Mesothelial cell of epicardium (in vitro differentiated cells): ENCODE measurements at places on chromosomes 6 and 20.

GRCh38 chr20:47244451-47244850 lies 112.0 kb downstream of the ZMYND8 start:
- DNase-seq: no peak

GRCh38 chr6:3289664-3290055 lies 30.9 kb downstream of the PSMG4 start:
- DNase-seq: no peak

GRCh38 chr20:56989516-56989915 lies 276.9 kb downstream of the BMP7 start:
- DNase-seq: no peak

GRCh38 chr6:144027932-144028587 lies 20.0 kb upstream of the PLAGL1 start:
- DNase-seq: no peak

DNA sequence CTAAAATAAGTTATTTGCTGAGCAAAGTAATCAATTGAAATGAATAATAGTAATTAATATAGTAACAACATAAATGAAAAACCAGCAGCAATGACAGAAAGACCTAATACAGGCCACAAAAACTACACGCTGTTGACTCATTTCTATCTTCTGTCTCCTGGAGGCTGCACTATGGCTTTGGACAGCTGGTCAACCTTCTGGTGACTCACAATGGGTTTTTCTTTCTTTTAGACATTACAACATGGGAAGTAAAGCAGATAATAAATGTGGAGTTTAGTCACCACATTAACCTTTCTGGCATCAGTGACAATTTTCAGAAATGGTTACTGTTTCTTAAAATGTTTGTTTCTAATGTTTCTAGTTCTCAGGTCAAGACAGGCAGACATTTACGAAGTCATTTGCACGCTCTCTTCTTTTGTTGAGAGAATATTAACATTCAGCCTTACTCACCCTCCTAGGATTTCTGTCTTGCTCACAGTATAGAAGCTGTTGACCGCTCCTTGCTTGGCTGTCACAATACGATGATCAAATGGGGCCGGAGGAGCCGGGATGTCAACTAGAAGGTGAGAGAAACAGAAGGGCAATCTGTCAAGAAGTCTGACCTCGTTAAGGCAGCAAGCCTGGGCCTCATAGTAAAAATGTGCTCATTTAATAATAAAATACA lies 62.2 kb downstream of the MYLK4 start:
- no peak for DNase-seq

GRCh38 chr20:60482221-60483008 lies 524.2 kb downstream of the CDH26 start:
- no peak for DNase-seq

- DNase-seq: no peak
Observed at GRCh38 chr6:142482249-142482648, 180.4 kb downstream of the ADGRG6 start.

GRCh38 chr20:17467120-17467655 lies 64.0 kb downstream of the BFSP1 start:
- no peak for DNase-seq

GRCh38 chr20:20089018-20089417 lies 36.7 kb downstream of the CFAP61 start:
- no peak for DNase-seq

DNA sequence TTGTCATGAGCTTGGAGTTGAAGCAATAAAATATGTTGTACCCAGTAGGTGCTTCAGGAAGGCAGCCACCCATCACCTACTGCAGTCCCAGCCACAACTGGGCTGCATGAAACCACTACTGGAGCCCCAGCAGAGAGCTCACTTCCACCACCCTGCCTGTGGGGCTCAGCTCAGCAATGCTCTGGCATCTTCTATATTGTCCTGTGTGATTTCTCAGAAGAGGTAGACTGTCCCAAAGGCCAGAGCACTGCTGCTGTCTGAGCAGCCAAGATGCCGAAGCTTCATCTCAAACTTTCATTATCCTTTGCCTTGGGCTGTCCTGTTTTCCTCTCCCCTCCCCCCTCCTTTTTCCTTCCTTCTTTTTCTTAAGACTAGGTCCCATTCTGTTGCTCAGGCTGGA lies 126.9 kb downstream of the DHX35 start:
- DNase-seq: no peak

DNA sequence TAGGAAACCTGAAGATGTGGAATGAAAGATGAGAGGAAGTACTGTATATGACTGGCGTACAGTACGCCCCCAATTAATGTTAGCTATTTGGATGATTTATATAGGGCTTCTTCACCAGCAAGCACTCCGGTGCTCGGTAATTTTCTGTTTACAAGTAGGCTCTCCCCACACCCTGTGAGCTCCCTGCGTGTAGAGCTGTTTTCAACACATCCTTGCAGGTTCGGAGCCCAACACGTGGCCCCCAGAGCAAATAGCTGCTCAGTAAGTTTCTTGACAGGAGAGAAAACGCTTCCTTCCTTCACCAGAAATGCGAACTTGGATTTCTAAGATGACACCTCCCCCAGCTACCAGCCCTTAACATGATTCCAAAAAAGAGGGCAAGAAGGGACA lies 1.2 kb upstream of the RAB22A start:
- DNase-seq: no peak

DNA sequence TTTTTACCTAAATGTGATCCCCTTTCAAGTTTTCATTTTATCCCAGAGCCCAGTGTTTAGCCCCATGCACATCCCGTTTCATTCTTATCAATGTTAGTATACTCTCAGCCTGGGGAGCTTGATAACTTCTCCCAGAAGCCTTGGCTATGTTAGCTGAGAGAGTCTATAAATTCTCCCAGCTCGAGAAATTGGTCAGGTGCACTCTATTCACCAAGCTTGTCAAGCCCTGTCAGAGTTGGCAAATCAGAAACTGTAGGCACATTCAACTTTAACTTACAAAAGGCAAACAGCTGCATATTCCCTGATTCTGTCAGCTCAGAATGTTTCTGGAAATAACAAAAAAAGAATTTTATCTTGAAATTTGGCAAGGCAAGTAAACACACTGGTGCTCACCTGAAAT lies 62.2 kb upstream of the IMPG1 start:
- DNase-seq: no peak

DNA sequence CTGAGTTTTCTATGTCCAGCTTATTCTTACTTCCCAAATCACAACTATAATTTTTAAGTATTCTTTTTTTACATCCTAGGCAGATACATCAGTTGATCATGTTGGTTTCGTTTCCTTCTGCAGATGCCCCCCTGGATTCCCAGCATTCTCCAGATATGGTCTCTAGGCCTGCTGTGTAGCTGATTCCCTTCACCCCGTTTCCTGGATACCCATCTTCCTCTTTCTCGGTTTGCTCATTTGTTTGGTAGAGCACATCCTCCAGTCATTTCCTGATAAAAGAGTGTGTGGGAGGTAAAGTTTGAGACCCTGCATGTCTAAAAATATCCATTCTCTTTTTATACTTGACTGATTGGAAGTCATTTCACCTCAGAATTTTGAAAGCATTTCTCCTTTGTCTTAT lies 66.4 kb downstream of the ANKS1A start:
- no peak for DNase-seq

DNA sequence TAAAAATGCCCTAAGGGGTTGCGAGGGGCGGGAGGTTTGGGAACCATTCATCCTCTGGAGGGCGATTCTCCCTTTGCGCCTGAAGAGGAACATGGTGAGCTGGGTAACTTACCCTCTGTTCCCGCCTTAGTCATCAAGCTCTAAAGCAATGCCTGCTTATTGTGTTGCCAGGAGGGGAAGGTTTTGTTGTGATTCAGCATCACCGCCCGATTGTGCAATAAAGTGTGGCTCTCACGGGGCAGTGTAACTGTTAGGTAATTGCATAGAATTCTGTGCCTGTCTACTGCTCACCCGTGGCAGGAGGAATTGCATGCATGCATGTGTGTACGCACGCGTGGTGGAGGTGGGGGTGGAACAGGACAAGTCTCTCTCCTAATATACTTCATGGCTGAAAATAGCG lies 95.5 kb upstream of the AGPAT4 start:
- DNase-seq: no peak

DNA sequence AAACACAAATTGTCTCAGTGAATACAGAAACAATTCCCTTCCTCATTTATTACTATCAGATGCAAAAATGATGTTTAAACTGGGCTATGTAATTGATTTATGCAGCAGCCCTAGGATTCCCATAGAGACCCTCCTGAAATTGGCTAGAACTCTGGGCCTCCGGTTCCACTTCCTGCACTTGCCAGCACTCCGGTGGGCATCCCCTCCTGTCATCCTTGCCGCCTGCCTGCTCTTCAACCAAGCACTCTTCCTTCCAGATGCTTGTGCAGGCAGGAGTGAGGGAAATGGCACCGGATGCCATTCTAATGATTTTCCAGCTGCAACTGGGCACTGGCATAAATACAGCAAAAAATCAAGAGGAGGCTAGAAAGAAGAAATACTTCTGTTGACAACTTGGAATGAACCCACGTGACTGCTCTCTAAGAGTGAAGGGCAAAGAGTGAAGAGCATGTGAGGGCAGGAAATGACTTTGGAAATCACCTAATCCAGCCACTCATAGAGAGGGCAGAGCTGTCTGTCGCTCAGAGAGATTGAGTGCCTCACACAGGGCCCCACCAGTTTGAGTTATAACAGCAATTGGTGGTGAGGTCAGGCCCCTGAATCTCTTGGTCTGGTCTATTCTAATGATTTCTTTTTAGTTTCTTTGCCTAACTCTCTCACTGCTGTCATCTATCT lies 3.7 kb upstream of the NEDD9 start:
- DNase-seq: no peak

DNA sequence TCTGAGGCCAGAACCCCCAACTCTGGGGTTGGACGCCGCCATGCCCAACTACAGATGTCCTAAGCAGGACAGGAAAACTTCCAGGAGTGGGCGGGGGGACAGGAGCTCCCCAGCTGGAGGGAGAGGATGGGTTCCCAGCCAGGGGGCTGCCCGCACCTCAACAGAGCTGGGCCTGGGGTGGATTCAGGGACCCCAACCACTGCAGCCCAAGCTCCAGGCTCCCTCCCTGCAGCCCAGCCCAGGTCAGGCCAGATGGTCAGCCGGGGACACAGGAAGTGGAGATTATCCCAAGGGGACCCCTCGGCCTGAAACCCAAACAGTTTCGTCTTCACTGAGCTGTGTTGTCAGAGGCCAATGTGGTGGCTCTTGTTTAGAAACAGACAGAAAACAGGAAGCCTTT lies 9.4 kb downstream of the LAMA5 start:
- no peak for DNase-seq

DNA sequence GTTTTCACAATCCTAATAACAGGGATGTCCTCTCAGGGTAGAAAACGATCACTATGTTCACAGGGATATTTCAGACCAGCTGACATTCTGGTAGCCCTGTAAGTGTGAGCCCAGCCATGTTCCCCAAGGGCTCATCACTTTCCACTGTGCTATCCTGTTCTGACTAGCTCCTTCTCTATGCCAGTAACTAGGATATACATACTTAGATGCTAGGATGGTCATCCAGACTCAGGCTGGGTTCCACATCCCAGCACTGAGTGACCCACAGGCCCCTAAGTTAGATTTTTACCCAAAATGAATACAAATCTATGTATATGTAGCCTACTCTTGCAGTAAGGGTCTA lies 83.0 kb downstream of the CD164 start:
- no peak for DNase-seq

DNA sequence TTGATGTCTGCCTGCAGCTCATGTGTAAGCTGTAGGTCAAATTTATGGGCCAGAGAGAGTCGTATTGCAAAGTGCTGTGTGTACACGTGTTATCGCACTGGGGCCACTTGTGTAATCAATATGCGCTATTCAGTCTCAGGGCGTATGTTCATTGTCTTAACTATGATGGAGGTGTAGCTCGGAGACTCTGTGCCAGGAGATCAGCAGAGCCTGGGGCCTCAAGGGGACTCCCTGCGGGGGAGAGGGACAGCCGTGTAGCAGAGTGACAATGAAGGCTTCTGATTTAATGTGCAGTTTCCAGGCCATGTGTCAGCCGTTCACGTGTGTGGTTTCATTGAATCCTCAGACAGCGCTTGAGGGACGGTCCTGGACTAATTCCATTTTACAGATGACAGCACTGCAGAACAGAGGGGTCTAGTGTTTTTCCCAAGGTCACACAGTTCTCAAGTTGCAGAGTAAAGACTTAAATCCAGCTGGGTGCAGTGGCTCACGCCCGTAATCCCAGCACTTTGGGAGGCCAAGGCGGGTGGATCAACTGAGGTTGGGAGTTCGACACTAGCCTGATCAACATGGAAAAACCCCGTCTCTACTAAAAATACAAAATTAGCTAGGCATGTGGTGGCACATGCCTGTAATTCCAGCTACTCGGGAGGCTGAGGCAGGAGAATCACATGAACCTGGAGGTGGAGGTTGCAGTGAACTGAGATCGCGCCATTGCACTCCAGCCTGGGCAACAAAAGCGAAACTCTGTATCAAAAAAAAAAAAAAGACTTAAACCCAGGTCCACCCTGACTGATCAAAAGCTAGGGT lies 242.5 kb downstream of the PREX1 start:
- DNase-seq: no peak

DNA sequence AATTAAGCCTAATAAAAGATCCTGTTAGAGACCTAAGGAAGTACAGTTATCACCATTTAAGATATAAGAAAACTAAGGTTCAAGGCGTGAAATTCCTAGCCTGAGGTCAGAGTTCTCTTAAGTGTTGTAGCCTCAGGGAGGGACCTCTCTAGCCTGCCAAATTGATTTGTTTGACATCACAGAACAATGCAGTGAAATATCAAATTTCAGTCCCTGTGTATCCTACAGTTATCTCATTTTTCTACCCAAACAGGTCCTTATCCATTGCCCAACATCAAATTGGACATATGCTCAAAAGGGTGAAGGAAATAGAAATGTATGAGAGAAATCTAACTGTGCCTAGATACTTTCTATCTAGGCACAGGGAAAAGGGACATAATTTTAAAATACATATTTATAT lies 63.0 kb downstream of the NCOA7 start:
- no peak for DNase-seq

- no peak for DNase-seq
Observed at GRCh38 chr20:34549291-34549928, 9.1 kb upstream of the MAP1LC3A start.

DNA sequence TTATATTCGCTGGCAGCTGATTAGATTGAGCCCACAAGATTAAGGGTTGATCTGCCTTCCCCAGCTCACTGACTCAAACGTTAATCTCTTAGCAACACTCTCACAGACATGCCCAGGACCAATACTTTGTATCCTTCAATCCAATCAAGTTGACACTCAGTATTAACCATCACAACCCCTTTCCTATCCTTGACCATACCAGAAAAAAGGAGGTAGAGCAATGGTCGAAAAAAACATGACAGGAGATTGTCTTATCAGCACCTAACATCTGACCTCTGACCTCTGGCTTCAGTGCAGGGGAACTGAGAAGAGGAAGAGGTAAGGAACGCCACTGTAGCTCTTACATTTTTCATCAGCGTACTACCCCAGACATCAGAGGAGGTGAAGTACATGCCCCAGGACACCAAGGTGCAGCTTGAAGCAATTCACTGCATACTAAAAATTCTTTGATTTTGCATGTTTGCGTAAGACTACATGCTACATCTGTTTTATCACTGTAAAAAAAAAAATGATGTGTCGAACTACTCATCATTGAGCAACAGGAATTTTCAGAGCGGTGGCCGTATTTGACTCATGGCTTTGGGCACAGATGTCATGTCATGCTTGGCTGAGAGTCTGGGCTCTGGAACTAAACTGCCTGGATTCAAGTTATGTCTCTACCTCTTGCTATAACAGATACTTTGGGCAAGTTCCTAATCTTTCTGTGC lies 188.0 kb upstream of the TAB2 start:
- no peak for DNase-seq
